ENCODE measurements at places on chromosomes 1 and 21.

DNA sequence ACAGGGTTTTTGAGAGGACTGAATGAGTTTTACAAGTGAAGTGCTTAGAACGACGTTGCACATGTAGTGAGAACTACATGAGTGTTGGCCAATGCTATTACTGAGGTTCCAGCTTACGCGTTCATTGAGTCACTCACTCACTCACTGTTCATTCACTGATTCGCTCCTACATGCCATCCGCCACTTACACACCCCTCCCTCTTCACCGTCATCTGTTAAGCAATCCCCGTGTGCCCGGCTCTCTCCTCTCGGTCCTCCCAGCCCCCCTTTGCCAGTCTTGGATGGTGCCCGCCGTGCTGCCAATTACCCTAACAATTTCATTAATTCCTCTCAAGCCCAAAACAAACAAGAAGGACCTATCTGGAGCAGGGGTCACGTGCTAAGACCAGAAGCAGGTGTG lies 27.3 kb upstream of the EPHA2 start:
- no peak for DNase-seq

DNA sequence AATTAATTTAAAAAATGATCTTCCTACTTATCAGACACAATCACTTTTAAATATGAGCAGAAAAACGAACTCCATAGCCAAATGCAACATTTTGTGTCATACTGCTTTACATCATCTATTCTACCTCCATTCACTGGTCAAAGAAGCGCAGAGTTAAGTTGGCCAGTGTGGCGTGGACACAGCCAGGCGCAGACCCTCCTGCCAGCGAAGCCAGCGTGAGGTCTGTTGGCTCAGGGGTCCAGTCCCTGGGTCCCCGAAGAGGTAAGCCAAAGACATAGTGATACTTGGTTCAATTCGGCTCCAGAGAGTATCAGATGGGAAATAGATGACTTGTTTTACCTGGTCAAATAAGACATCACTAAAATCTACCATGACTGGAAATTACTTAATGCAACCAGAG lies 59.2 kb downstream of the B3GALT5 start:
- DNase-seq, result no peak

DNA sequence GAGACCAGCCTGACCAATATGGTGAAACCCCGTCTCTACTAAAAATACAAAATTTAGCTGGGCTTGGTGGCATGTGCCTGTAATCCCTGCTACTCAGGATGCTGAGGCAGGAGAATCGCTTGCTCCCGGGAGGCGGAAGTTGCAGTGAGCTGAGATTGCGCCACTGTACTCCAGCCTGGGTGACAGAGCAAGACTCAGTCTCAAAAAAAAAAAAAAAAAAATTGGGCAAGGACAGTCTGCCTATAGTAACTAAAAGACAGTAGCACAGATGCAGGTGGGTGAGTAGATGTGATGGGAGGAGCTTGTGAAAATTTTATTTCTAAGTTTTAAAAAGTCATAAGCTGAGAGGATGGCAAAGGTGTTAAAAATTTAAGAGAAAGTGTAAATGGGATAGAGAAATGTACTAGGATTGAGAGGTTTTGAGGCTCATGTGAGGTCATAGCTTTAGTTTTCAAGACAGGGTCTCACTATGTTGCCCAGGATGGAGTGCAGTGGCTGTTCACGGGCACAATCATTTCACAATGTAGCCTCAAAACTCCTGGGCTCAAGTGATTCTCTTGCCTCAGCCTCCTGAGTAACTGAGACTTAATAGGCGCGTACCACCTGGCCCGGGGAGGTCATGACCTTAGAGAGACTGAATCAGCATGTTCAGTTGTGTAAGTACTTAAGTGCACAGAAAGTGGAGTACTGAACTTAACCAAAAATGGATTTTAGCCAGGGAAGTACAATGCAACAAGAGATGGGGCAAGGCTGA lies 33.7 kb downstream of the PTP4A2 start:
- peak; percentile 79 for DNase-seq

- DNase-seq, result no peak
These were observed 389 bp downstream of the SEMA6C start for GRCh38 chr1:151146072-151146411.

GRCh38 chr1:116359060-116359830 lies 13.8 kb upstream of the ATP1A1 start:
- DNase-seq, result no peak

GRCh38 chr1:7266561-7266960 lies 481.3 kb downstream of the CAMTA1 start:
- no peak for DNase-seq

DNA sequence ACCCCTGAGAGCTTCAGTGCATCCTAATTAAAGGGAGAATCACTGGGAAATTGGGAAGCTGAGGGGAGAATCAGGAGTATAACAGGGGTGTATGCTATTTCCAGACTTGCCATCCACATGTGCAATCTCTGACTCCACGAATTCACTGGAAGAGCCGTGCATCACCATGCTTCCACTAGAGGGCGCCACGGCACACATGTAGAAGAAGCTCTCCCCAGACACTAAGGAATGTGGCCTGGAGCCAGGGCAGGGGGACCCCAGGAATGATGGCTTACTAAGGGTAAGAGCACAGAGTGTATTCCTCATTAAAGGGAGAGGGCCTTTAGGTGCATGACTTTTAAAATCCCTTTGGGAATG lies 81.5 kb downstream of the ABCA4 start:
- DNase-seq, result peak; percentile 87

DNA sequence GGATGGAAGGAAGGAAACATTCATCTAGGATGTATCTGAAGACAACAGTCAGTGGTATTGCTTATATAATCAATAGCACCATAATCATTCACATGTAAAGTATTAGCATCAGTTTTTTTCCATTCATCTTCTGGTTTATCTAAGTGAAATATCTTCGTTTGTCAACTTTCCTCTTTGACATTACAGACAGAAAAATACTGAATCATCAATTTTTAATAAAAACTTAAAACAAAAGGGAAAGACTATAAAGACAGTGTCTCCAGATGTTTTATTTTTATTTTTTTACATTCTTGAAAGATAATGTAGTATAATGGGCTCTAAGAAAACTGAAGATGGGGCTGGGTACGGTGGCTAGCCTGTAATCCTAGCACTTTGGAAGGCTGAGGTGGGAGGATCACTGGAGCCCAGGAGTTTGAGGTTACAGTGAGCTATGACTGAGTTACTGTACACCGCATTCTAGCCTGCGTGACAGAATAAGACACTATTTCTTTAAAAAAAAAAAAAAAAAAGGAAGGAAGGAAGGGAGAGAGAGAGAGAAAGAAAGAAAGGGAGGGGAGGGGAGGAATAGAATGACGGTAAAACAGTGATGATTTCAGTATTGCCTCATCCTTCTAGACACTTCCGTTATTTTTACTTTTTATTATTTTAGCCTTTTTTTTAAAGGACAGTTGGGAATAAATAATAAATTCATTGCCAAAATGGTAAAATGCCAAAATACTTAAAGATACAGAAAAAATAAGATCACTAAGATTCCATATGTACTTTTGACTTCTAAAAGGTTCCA lies 89.5 kb downstream of the NRIP1 start:
- no peak for DNase-seq

DNA sequence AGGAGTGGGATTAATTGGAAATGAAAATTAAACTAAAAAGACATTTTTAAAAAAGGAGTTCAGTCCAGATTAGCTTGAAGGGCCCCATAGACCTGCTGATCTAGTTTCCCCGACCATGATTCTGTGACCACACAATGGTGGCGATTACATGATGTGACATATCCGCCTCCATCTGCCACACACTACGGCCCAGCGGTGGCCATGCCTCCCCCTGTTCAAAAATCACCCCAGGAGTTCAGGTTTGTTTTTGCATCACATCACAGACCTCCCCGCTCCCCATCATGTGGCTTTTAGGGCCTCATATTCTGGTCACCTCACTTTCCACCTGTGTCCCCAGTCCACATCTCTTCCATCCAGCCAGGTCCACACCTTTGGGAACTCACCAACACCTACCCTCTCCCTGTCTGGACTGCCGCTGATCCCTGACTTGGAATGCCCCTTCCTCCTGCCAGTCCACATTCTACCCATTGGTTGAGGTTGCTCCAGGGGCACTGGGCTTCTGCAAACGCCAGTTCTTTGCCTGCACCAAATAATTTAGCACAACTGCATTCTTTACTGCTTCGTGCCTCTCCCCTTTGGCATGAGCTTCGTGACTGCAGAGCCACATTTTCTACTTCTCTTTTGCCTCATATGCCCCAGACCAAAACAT lies 38.9 kb downstream of the CD247 start:
- no peak for DNase-seq

- DNase-seq, result no peak
These were observed 989.5 kb downstream of the MRPL39 start for GRCh38 chr21:24617819-24618218.

DNA sequence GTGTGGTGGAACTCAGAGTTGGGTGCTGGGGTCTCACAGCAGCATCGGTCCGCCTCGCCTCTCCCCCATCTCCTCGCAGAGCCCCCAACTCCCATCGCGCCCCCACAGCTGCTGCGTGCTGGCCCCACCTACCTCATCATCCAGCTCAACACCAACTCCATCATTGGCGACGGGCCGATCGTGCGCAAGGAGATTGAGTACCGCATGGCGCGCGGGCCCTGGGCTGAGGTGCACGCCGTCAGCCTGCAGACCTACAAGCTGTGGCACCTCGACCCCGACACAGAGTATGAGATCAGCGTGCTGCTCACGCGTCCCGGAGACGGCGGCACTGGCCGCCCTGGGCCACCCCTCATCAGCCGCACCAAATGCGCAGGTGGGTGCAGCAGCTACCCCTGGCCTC lies 24.2 kb downstream of the PTPRU start:
- no peak for DNase-seq

- no peak for DNase-seq
These were observed 31.9 kb downstream of the GNPAT start for GRCh38 chr1:231272880-231273279.

- DNase-seq, result no peak
These were observed 167.1 kb upstream of the JUN start for GRCh38 chr1:58950897-58951296.

DNA sequence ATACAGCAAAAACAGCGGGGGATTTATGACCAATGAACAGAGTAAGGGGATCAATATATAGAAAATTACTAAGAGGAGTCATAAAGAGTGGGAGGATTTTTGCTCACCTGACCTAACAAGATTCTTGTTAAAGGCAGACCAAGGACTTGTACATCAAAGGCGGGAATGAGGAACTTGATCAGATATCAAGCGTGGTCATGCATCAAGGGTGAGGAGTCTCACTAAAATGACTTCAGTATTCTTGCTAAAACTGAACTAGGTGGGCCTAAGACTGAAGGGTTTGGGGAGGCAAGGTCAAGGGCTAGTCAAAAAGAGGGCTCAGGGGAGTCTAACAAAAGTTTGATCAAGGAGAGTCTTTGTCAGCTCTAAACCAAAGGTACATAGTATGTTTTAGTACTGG lies 2.1 kb downstream of the MOV10 start:
- DNase-seq, result no peak

- peak; percentile 48 for DNase-seq
These were observed 4.5 kb downstream of the C1orf232 start for GRCh38 chr1:26164036-26164860.

DNA sequence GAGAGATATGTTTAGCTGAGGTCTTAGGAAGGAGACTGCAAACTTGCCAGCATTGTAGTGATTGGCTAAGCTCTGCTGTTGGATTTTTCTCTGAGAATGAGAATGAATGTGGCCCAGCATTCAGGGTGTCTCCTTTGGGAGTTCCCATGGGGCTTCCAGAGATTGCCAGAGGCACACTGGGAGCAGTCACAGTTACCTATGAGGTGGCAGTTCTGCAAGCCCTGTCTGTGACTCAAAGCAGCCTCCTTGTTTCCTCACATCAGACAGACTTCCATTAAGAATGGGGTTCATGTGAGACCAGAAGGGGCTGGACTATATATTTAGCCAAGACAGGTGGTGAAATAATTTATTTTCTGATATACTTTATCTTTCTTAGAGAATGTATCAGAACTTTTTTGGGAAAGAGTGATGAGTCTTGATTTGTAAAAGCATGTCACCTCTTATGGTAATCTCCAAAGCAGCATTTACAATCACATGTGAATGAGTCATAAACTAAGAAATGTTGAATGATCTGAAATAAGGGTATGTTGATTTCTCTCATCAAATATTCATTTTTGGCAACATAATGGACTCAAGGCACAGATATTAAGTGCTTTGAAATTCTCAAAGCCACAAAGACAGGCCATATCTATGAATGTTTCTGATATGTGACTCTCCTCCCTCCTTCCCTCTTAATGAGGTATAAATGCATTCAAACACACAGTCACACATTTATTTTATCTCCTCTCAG lies 9.5 kb upstream of the SLC19A2 start:
- DNase-seq, result no peak

DNA sequence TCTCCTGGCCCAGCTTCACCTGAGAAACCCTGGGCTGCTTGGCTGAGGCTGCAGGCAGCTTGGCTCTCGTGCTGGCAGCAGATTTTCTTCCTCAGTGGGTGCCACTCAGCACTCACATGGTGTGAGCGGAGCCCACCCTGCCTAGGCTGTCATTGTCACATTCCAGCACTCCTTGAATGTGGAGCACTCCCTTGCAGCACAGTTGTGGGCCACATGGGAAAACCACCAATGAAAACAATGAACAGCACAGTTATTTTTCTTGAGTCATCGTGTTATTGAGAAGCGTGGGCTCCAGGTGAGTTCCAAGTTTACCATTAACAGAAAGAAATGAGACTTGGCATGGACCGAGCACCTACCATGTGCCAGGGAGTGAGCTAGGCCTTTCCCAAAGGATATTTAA lies 27.2 kb upstream of the TRIM67 start:
- DNase-seq, result no peak

DNA sequence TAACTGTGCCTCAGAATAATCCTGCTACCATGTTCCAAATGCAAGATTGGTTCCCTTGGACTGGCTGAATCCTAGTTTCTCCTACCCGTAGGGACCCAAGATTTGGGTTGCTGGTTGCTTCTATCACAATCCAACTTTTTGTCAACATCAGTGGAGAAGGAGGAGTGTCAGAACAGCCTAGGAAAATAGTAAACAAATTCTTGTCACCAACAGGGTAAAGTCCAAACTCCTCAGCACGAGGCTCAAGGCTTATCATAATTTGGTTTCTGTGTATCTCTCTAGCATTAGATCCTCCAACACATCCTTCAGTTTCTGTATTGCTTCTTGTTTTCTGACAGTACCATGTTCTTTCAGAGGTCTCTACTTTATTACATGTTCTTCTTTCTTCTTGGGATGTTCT lies 370.2 kb upstream of the DAB1 start:
- DNase-seq, result no peak

GRCh38 chr1:226473325-226473724 lies 65.4 kb upstream of the PARP1 start:
- no peak for DNase-seq

- DNase-seq, result peak; percentile 89
These were observed at the start of gene DYNLT5 for GRCh38 chr1:66752000-66752592. TSS of gene DYNLT5 (plus strand) at chr1:66752459. CDS start at chr1:66754659, 2,200 bp downstream.

- DNase-seq, result peak; percentile 87
These were observed 8.0 kb upstream of the NAV1 start for GRCh38 chr1:201530741-201531531.

All from suppressor macrophage (primary cell).